ENCODE measurements at places on chromosomes 5 and 9. TPM values are rescaled to one million over a fixed set of nuclear protein-coding genes. Genes with fewer than 3 reads are reported as not detected.
A peak's percentile ranks its signal among the peaks of the same experiment; 100 is the strongest.

Gene TTC16
- 0.67 TPM for total RNA-seq

- no peaks in the 10 kb centered on the region for H3K27me3 ChIP-seq
- DNase-seq: peak; percentile 50
- H3K4me1 ChIP-seq: peaks cover 22% of the 10 kb centered on the region
- no peaks in the 10 kb centered on the region for H3K36me3 ChIP-seq
- peak overlapping the region; percentile 72 for H3K27ac ChIP-seq
Measured at GRCh38 chr9:106868565-106868964, 5.6 kb downstream of the ZNF462 start.

- no peaks in the 10 kb centered on the region for H3K4me1 ChIP-seq
- H3K27ac ChIP-seq: no peak overlapping the region
- H3K4me3 ChIP-seq: no peak overlapping the region
- H3K36me3 ChIP-seq: no peaks in the 10 kb centered on the region
- H3K27me3 ChIP-seq: no peaks in the 10 kb centered on the region
Measured at GRCh38 chr5:112697833-112698232, 39.9 kb upstream of the APC start.

Gene MOB3B
- total RNA-seq: 34.4 TPM

GRCh38 chr5:87588316-87588715 is 175.6 kb upstream of the CCNH start:
- no peak overlapping the region for H3K27ac ChIP-seq
- H3K36me3 ChIP-seq: no peaks in the 10 kb centered on the region
- H3K4me1 ChIP-seq: no peaks in the 10 kb centered on the region
- no peaks in the 10 kb centered on the region for H3K27me3 ChIP-seq
- no peak overlapping the region for H3K4me3 ChIP-seq
- DNase-seq: no peak

Measured in uterus (tissue), 4 donors.